GM13977 (cell line): ENCODE measurements at places on chromosomes 4 and X.

DNA sequence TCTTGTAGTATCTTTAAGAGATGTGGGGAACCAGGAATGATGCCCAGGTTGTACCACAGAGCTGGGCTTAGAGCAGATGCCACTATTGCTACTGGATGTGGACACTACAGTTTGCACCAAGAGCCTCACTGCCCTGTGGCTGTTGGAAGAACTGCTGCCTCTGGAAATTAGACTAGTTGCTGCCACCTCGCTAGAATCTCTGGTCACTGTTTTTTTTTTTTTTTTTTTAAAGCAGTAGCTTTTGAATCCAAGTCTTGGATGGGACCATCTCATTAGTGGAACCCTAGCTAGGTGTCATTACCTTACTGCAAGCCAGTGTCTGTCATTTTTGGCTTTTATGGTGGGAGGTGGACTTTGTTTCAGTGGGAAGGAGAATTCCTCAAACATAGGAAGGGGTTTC is 105.5 kb downstream of the ARHGAP10 start:
- DNase-seq = no peak

DNA sequence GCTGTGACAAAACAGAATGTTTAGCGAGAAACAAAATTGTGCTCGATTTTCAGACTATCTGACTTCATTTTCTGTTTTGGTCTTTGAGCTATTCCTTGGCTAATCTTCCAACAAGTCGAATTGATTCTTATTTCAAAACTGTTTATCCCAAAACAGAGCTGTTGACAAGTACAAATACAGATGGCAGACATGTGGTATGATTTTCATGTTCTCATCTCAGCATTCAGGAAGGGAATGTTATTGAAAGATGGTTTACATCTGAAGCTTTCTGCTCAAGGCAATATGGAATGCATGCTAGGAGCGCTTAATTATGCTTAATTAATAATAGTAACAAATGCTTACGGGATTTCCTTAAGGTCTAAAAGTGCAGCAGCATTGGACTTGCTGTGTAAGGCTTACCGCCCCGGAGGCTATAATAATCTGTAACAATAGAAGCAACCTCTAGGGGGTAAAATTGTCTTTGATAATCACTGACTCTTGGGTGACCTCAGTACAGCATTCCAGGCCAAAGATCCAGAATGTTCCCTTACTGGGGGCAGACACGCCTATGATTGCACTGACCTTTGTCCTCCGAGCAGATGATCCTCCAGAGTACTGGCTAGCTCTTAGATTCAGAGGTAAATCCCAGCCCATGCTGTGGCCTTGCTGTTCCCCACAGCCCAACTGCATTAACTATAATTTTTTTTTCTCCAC is 16.4 kb downstream of the LSM6 start:
- no peak for DNase-seq

DNA sequence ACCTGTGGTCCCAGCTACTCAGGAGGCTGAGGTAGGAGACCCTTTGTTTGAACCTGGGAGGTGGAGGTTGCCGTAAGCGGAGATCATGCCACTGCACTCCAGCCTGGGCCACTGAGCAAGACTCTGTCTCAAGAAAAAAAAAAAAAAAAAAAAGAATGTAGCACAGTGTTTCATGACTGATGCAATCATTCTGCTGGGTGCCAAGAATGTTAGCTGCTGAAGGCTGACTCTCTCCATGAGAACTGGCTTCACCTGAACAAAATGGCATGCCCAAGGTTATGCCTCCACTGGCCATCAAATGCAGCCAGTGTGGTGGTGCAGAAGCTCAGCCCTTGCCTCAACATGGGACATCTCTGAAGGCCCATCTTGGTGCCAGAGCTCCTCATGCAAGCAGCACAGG is 412.1 kb downstream of the ADAM29 start:
- no peak for DNase-seq

GRCh38 chr4:40281099-40281498 is 54.0 kb upstream of the CHRNA9 start:
- no peak for DNase-seq

GRCh38 chr4:98631506-98631905 is 26.9 kb downstream of the TSPAN5 start:
- DNase-seq = no peak

- no peak for DNase-seq
Measured at GRCh38 chr4:7574287-7575014, 139.7 kb upstream of the PSAPL1 start.

GRCh38 chr4:16116019-16116418 is 32.2 kb upstream of the PROM1 start:
- DNase-seq = no peak

GRCh38 chrX:53239474-53239873 is 14.5 kb upstream of the KDM5C start:
- no peak for DNase-seq

GRCh38 chr4:78683352-78683751 is 92.8 kb upstream of the BMP2K start:
- DNase-seq = no peak

DNA sequence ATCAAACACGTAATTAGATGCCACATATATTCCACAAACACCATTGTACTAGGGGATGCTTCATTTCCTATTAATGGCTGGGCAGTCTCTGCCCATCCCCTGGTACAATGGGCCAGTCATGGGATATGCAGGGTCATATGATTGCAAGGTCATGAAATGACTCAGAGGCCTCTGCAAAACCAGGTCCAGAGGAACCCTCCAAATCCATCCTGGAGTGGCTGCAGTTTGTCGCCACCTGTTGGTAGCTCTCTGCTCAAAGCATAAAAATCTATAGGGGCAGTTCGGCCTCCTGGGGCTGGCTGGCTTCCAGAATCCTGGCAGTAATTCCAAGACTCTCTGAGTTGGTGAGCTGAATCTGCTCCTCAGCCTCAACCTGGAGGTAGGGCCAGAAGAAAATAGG is 22.9 kb upstream of the PUDP start:
- no peak for DNase-seq

- DNase-seq = no peak
Measured at GRCh38 chr4:84479663-84480062, 19.4 kb downstream of the NKX6-1 start.

DNA sequence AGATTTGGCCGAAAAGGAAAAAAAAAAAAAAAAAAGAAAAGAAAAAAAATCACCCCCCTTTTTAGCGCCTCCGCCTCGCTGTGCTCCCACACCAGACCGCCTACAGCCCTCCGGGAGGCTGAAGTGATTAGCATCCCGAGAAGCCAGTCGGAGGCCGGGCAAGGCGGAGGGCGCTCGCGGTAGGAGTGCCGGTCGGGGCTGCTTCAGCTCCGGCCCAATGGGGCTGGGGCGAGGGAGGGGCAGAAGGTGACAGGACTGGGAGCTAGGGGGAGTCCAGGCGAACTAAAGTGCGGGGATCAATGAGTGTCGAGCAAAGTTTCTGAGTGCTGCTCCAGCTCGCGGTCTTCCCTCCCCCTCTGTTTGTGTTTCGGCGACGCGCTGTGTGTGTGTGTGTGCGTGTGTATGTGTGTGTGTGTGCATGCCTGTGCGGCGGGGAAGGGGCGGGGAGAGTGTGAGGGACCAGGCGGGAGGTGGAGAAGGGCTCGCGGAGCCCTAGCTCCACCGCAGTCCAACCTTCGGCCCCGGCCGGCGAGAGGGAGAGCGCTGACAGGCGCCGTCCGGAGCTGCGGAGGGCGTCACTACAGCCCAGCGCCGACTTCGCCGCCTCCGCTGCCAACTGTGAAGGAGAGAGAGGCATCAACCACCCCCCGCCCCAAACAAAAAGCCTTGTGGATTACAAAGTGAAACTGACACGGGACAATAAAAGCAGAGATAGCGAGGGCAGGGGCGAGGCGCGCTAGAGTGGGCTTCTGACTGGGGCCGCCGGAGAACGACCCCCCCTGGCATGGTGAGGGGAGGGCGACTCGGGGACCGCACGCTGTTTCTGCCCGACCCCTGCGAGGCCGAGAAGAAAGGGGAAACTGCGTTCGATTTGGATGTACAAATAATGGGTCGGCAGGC is at the start of gene FAT4:
FAT4 (plus strand) TSS at position 280 of the 900 bp plus-strand sequence. CDS start 1,457 bp downstream, outside the sequence.
- DNase-seq = peak; percentile 79

DNA sequence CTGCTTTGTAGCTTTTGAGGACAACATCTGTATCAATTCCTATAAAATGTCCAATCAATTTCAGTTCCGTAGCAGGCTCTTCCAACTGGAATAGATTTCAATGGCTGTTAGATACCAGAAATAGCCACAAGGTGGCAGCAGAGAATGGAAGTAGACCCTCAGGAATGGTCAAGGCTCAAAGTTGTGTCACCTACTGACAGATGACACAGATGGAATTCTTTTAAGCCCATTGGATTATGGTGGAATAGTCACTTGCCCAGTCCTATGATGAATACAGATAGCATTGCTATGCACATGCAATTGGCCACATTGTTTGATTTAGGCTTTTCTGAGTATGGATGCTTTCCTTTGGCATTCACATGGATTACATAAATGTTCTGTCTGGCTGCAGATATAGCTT is 130.4 kb upstream of the RADX start:
- DNase-seq = no peak

DNA sequence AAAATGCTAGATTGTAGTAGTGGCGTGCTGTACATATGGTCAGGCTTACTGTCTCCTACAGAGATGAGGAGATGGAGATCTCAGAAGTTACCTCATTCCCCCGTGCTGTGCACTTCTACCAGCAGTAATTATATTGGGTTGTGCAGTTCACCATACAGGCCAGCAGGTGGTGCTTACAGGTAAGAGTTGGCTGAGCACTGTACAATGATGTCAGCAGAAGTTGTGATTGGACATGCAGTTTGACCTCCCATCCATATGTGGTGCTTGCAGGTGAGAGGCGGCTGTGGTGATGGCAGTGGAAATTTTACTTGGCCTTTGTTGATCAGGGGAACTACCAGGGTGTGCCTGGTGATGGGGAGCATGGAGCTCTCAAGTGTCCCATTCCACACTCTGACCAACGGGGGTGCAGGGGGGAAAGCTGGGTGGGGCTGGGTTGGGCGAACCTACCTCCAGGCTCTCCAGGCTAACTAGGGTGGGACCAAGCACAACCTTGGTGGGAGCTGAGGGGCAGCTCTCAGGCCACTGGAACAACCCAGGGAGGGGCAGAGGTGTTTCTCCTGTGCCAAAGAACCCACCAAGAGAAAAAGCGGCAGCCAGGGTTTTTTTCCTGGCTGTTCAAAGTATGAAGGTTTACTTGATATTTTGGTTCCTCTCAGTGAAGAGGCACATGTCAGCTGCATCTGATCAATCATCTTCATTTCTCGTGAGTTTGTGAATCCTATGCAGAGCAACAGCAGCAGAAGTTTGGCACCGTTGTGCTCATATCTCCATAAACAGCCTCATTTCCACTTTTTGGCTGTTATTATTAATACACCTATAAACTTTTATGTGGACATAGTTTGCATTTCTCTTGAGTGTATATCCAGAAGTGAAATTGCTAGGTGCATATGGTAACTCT is 73.8 kb upstream of the FREM3 start:
- DNase-seq = peak; percentile 40

DNA sequence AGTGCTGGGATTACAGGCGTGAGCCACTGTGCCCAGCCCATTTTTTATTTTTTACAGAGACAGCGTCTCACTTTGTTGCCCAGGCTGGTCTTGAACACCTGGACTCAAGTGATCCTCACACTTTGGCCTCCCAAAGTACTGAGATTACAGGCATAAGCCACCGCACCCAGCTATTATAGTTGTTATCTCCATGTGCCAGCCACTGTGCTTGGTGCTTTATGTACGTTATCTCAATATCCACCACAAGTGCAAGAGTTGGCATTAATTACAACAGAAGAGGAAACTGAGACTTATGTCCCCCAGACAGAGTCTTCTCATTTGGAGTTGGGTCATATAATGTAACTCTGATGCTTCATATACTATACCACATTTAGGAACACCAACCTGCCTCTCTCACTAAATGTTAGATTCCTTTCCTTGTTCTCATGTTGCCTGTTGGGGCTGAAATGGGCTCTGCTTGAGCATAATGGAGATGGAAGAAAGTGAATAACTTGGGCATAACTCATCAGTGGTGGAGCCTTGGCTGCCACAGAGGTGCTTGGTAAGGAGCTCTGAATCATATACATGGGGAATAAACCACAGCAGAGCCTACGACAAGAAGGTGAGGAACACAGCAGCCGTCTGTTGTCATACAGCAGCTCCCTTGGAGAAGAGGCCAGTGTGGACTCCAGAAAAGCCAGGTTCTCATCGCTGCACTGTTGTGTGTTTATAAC is 84.3 kb downstream of the SPRY1 start:
- no peak for DNase-seq

GRCh38 chr4:117900832-117901231 is 133.5 kb upstream of the NDST3 start:
- DNase-seq = no peak

- DNase-seq = no peak
Measured at GRCh38 chr4:115165503-115165902, 52.1 kb upstream of the NDST4 start.

DNA sequence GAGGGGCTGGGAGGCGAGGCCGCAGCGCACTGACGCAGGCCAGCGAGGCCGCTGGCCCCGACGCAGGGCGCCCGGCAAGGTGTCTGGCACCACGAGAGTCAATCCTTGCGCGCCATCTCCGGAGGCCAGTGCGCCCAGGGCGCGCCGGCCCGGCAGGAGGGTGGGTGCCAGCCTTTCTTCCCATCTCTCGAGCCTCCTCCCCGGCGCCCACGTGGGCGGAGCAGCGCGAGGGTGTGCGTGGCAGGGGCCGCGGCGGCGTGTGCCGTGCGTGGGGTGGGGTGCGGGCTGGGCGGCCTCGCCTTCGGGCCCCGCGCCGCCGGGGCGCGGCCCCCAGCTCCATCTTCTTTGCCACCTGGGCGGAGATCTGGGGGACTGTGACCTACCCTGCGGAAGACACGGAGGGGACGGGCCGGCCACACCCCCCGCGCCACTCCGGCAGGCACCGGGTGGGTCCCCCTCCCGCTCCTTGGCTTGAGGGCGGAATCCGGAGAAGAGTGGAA is 877 bp downstream of the JAKMIP1 start:
- peak; percentile 58 for DNase-seq

- DNase-seq = no peak
Measured at GRCh38 chr4:102730968-102731533, 29.7 kb downstream of the MANBA start.

DNA sequence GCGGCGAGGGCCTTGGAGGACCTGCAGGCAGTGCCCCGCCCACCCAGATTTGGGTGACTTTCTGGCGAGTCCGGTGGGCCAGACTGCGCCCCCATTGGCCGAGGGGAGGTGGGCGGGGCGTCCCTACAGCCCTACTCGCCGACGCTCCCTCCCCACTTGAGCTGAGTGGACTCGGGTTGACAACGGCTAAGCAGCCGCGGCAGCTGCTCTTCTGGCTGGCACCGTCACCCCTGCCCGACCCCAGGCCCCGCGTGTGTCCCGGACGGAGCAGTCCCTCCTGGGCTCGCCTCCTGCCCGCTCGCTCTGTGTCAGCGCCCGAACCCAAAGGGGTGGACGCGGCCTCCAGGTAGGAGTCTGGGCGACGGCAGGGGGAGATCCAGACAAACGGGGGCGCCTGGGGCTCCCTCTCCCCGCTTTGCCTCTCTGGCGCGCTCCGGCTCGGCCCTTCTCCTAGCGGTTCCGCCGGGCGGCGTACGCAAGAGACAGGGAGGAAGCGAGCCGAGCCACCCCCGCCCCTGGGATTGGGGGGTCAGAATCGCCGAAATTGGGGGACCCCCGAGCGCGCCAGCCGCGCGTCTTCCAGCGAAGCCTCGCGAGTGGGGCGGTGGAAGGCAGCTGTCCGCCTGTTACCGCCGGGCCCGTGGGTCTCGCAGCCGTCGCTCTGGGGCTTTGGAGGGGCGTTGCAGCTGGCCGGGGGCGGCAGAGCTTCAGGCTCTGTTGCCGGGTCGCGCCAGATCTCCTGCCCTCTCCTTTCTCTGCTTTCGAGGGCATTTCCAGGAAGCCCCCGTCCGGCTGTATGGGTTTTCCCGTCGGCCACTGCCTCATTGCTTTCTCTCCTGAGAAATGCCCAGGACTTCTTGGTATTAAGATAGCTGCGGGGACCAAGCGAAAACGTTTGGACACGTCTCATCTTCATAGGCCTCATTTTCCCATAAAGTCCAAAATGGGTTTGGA is 46.3 kb downstream of the STARD8 start:
- DNase-seq = peak; percentile 65
